ENCODE measurements at places on chromosomes 2 and 18.

DNA sequence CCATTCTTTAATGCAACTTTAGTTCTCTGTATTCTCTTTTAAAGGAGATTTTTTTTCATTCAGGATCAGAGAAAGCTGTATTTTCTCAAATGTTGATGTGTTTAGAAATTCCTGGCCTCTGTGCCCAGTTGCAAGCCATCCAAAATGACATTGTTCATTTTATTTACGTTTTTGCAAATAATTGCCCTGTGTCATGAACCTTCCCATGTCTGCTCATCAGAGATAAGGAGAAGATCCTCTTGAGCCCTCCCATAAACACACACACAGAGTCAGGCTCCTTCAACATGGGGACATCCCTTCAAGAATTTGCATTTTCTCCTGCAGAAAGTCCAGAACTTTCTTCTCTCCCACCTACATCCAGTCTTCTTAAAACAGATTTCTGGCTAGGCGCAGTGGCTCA is 258.8 kb downstream of the GBX2 start:
- no peak for DNase-seq

DNA sequence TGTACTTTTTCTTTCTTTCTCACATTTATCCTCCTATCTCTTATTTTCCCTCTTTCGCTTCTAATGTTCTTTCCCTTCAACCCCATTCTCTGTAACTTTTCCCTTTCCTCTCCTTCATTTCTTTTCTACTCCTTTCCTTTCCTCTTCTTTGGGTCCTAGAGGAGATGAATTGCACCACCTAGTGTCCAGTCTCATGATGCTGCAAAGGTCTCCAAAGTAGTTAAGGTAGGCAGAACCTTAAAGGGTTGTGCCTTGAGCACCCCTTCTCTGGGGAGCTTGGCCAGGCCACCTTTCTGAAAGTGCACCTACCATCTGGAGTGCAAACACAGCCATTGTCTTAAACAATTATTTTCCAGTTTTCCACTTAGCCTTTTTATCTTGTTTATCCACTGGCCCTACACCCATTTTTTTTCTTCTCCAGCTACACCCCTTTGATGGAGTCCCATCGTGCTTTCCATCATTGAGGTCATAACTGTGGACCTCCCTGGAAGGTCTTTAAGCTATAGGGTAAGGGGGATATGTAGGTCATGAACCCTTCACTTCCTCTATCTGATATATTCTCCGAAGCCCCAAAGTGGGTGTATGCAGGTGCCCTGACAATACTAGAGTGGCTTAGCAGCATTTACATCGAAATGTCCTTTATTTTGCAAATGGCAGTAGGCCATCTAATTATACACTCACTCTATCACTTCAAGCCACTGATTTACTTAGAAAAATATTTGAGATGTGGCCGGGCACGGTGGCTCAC is 155.9 kb downstream of the ESCO1 start:
- peak; percentile 66 for DNase-seq

DNA sequence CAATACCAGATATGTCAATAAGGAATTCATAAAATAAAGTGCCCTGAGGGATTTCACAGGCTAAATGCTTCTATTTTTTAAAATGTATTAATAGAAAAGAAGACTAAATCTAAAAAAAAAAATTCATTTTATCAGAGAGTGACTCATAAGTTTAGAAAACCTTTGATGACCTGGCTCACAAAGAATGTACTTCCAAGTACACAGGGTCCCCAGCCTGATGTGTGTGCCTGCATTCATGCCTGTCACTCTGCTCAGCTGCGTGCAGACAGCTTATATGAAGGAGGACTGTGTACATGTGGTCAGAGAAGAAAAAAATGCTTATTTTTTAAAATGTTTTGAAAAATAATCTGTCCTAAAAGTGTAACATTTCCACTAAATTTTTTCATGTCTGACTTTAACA is 3.0 kb upstream of the CPS1 start:
- DNase-seq: no peak

- peak; percentile 60 for DNase-seq
Measured at GRCh38 chr2:4662161-4662779, 958.9 kb downstream of the DCDC2C start.

DNA sequence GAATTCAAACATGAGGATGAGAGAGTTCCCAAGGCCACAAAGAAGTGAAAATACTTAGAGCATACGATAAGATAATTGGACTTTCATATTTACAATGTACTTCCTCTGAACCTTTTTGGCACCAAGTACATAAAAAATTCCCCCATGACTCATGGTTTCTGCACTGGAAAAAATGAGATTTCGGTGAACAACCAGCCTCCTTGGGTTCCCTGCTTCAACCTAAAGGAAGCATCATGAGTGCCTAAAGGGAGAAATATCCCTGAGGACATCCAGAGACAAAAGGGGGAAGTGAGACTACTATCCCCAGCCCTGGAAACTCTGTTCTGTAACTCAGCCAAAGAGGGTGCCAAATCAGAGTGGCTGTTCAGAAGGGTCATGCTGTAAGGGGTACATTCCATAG is 562.7 kb upstream of the SLC39A10 start:
- DNase-seq: no peak

- no peak for DNase-seq
Measured at GRCh38 chr2:235098736-235099494, 147.1 kb downstream of the SH3BP4 start.

- no peak for DNase-seq
Measured at GRCh38 chr18:24370120-24370519, 27.5 kb downstream of the OSBPL1A start.

DNA sequence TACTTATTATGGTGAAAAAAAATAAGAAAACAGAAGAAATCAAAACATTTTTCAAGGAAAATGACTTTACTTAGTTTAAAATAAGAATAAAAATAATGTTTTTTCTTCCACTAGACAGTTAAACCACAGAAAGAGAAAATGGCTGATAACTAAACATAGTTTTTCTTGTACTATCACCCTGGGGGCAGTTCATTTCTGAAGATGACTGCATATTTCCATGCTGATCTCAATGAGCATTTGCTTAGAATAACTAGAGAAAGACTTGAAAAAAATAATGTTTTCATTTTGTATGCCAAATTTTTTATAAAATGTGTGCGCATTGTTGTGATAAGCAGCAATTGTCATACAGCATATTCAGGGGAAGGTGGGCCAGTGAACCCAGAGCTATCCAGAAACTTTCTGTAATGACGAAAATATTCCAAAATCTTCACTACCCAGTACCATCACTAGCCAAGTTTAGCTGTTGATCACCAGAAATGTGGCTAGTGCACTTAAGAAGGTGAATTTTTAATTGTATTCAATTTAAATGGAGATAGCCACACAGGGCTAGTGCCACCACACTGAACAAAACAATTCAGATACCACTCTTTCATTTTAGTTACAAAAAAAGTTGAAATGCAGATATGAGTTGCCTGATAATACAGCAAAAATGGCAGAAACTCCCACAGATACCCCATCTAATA is 513.4 kb upstream of the NETO1 start:
- peak; percentile 2 for DNase-seq
